ENCODE measurements at places on chromosomes 5 and 9.

GRCh38 chr5:151213803-151214613 lies 9.9 kb downstream of the CCDC69 start:
- peak; percentile 92 for DNase-seq

DNA sequence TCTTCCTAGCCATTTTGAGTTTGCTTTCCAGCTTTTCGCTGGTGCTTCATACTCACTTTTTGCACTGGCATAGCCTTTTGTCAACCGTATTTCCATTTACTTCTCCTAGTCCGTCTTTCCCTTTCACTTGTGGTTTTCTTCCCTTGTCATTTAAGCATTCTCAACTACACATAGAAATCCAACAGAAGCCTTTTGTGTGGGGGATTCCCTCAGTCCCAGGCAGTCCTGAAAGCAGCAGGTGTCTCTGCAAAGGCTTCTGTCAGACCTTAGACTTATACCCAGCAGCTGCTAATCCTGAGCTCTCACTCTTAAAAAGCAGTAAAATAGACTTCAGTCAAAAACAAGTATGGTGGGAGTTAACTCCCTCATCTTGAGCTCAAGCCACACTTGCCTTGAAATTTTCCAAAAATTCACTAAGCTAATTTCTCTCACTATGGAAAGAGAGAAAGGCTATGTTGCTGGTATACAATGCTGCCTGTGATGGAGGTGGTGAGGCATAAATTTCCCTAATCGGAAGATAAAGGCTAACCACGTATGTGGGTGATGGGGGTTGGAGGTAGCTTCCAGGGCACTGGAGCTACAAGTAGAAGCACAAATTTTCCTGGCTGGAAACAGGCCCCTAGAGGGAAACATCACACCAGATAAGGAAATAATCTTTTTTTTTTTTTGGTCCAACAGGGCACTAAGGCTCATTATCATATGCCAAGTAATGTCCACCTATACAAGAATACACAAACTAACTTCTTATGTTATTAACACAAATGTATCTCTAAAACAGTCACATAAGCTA lies 34.8 kb upstream of the IFNK start:
- DNase-seq, result no peak

- DNase-seq, result no peak
Observed at GRCh38 chr9:110180511-110181434, 27.2 kb downstream of the C9orf152 start.

DNA sequence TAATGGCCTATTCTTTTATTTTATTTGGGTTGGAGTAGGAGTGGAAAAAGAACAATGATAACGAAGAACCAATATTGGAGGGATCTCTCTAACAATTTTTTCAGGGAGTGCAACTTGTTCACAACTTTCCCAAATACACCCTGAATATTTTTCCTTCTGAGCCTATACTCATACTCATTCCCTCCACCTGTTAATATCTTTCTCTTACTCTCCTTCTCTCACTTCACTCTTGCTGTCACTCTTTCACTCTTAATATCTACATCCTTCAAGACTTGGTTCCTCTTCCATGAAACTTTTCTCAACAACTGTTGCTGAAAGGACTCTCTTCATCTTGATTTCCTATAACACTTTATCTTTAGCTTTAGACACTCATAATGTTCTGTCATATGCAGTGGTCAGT lies 39.0 kb upstream of the MYOT start:
- no peak for DNase-seq

- peak; percentile 27 for DNase-seq
Observed at GRCh38 chr5:97078958-97079743, 63.3 kb downstream of the LIX1 start.

DNA sequence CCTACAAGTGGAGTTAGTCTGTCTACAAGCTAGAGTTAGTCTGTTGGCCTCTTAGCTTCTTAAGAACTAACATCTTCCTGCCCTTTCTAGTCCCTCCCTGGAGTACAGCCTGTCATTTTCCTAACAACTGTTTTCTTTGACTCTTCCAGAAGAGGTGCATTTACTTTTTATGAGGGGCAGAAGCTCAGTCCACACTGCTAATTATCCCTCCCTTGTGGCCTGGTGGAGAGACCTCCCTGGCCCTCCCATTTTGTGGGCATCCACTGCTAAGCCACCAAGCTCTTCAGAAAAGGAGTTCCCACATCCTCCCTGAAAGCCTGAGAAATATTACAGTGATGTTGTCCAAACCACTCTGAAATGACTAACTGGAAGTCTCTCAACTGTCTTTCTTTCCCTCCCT lies 8.0 kb downstream of the MAP1B start:
- DNase-seq, result no peak

- DNase-seq, result no peak
Observed at GRCh38 chr5:134552301-134552700, 26.8 kb downstream of the JADE2 start.

DNA sequence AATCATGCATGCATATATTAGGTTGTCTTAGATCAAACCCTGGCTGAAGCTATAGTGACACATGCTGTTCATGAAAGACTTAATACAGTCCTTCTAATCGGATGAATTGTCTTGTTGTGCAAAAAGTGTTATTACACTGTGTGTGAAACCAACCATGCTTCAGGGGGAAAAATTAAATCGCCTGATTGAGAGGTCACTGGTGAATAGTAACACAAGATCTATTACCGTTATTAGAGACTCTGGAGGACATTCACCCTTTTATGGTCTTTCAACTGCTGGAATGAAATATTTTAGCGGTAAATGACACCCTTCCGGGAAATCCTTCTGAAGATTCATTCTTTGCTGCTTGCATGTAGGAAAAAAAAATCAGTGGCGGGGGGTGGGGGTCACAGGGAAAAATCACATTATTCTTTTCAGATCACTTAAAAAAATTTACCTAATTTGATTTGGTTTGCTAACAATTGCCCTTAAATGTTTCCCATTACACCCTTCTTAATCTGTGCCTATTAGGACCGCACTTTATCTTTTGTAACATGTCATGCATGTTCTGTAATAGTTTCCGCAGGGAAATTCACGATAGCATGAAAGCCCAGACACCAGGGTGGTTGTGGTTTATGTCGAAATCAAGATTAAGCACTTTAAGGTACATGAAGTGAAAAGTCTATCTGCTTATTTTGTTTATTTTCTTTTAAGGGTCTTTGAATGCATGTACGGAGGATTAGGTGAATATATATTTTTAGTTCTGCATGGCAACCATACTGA lies 120.6 kb downstream of the FOCAD start:
- DNase-seq, result no peak

DNA sequence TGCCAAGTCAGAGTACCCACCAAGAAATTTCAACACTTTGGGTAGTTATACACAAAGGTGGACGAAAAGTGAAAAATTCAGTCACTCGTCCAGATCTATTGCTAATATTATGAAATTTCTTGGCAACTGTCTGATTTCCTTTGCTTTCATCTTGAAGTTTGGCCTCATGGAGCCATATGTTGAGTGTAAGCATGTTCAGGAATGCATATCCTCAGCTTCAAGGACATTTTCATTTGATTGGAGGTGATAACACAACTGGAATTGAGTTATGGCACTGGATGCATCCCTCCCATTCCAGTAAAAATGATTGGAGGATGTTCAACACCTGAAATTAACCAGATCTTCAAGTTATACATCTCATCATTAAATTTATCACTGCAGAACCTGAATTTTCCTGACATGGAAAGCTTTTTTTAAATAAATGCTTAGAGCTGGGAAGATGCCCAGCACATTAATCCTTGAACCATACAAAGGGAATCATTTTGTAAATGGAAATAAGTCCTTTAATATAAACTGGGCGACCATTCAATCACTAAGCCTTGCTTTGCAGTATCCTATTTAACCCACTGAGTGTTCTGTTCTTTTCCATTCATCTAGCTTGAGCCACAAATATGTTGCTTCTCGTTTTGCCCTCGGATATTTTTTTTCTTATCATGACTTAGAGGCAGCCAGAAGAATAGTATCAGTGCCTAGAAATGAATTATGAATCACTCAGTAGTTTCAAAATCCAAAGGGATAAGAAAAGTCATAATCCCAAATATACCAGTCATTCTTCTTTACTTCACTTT lies 273.7 kb upstream of the PIK3R1 start:
- no peak for DNase-seq

- no peak for DNase-seq
Observed at GRCh38 chr5:14417276-14417730, 164.3 kb upstream of the OTULINL start.

DNA sequence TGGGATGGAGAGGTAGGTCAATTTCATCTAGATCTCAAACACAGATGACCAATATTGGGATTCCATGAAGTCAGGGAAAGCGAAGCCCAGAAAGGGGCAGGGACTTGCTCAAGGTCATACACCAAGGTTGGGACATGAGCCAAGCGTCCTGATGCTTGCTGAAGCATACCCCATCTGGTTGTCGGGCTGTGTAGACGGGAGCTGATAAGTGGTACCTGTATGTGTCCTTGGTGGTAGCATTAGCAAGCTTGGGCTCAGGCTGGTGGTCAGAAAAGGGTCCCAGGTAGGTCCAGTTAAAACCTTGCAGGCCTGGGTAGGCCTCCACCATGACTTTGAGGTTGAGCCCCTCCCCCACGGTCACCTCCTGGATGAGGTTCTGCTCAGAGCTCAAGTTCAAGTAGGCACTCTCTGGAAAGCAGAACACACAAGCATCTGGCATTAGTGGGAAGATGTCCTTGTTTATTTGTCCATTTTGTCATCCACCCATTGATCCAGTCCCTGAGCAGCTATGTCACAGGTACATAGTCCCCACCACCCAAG lies 13.2 kb downstream of the CSF1R start:
- no peak for DNase-seq

- no peak for DNase-seq
Observed at GRCh38 chr5:131622633-131623032, 12.4 kb downstream of the RAPGEF6 start.

DNA sequence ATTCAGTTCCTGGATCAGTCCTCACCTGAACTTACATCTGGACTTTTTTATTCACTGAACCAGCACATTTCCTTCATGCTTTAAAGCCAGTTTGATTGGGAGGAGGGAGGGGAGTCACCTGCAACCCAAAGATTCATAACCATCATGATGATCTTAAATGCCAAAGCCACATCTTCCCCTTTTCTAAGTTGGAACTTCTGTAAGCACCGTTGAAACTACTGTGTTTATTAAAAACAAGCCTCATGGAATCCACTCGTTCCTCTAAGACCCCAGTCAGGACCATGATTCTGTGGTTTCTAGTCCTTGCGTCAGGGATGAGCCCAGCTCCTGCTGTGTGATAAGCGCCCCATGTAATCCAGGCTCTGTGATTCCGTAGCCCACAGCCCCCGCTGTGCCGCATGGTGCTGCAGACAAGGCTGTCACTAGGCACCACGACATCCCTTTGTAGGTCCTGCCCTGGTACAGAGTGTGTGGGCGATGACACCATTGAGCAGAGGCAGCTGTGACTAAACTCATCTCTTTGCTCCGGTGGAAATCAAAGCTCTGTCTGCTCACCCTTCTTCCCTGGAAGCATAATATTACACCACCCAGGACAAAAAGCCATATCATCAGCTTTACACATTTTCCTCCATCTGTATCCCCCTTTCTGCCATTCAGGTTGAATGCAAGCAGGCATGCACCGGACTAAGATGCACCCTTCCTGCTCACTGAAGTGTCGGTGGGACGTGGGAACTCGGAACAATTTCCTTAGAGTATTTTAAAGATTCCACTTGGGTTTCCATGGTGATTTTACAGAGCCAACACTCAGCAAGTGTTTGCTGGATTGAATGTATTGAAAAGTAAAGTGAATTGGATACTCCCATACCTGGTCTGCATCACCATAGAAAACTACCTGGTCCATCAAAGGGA lies 132.0 kb upstream of the FSTL4 start:
- DNase-seq, result no peak

GRCh38 chr5:144328494-144328893 lies 157.8 kb downstream of the KCTD16 start:
- no peak for DNase-seq

GRCh38 chr9:20642045-20642444 lies 19.7 kb upstream of the MLLT3 start:
- DNase-seq, result no peak

- no peak for DNase-seq
Observed at GRCh38 chr5:159096243-159096923, 3.3 kb downstream of the EBF1 start.

DNA sequence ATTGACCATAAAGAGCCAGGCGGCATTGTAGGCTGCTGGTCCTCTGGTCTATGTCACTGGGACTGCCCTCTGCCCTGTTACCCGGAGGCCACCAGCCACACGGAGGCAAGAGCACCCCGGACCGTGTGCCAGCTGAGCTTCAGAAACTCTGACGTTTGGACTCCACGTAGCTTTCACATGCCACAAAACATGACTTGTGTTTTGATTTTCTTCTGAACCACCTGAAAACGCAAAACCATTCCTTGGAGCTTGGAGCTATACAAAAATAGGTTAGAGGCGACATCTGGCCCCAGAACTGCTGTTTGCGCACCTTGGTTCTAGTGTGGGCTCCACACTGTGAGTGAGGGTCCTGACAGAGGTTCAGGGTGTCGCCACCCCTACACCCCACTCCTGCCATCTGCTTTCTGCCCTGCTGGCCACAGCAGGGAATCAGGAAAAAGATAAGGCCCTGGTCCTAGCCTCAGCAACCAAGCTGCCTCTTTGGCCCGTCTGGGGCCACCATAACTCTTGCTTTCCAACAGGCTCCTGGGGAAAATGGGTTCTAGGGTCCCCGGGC lies 151.3 kb upstream of the IRX2 start:
- DNase-seq, result no peak

DNA sequence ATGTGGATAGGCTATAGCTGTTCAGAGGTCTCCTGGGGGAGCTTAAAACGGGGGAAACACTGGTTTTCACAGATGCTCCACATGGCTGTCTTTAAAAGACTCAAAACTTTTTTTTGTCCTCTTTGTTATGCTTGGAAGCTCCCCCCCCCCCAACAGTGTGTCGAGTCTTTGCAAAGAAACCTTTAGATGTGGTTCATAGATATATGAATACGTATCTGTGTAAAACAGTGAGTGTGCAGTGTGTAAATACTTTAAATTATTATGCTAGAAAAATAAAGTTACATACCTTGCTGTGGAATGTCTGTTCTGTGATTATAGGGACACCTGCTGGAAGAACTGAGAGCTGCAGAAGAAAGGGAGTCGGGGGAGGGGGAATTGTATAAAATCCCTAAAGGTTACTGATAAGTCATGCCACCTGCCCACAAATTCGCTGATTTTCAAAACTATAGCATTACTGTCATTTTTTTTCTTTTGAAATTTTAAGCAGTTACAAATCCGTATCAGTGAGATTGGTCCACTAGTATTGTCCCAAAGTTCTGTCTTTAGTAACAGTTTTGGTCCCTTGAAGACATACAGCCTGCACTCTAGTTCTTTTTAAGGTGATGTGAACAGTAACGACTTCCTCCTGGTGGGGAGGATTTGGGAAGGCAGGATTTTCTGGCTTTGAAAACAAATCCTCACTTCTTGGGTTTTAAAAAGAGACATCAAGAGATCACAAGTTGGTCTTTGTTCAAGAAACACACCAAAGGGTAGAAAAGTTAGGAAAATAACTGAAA lies 22.9 kb downstream of the RGMB start:
- DNase-seq, result peak; percentile 10

- DNase-seq, result no peak
Observed at GRCh38 chr9:133949486-133950061, 42.5 kb downstream of the VAV2 start.

GRCh38 chr9:131302244-131303075 lies 12.9 kb downstream of the PLPP7 start:
- DNase-seq, result no peak

Measured in CD14-positive monocyte (primary cell).